ENCODE measurements at places on chromosomes 7 and 10. TPM values are rescaled to one million over a fixed set of nuclear protein-coding genes. Genes with fewer than 3 reads are reported as not detected.

The SPDYE8 gene
- not detected for total RNA-seq

The CCDC172 gene
- total RNA-seq: not detected

DNA sequence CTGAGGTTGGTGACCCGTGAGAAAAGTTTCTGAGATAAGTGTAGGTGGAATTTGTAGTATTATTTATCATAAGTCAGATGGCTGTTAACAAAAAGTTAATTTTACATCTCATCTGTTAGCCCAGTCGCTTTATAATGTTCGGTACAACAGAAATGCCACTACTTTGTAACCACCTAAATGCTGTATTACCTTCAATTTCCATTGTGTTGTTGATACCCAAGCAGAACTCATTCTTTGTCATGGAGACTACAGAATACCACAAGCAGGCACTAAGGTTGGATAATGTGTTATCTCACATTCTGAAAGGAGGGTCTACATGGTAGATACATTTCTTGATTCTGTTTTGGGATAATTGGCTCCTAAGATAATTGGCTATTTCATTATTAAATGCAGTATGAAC, 249.8 kb upstream of the KAT6B start:
- no peaks in the 10 kb centered on the region for H3K36me3 ChIP-seq
- H3K27me3 ChIP-seq: no peaks in the 10 kb centered on the region
- DNase-seq: no peak

- peak overlapping the region; percentile 5 for H3K27ac ChIP-seq
- no peaks in the 10 kb centered on the region for H3K27me3 ChIP-seq
- peaks cover 24% of the 10 kb centered on the region for H3K4me1 ChIP-seq
- DNase-seq: no peak
- no peak overlapping the region for H3K4me3 ChIP-seq
Measured at GRCh38 chr10:29688230-29688661, 53.5 kb upstream of the SVIL start.

- no peaks in the 10 kb centered on the region for H3K36me3 ChIP-seq
- no peak overlapping the region for H3K4me3 ChIP-seq
- no peaks in the 10 kb centered on the region for H3K27me3 ChIP-seq
Measured at GRCh38 chr7:100013328-100013676, 2.1 kb upstream of the ZKSCAN1 start.

- H3K4me1 ChIP-seq: no peaks in the 10 kb centered on the region
- no peaks in the 10 kb centered on the region for H3K36me3 ChIP-seq
- no peak for DNase-seq
- H3K27ac ChIP-seq: no peak overlapping the region
- no peaks in the 10 kb centered on the region for H3K27me3 ChIP-seq
Measured at GRCh38 chr10:697097-697875, 7.8 kb upstream of the DIP2C start.

- peaks cover 3% of the 10 kb centered on the region for H3K4me1 ChIP-seq
- H3K4me3 ChIP-seq: peak overlapping the region; percentile 81
- no peak overlapping the region for H3K27ac ChIP-seq
Measured at GRCh38 chr10:61904733-61905725, 3.5 kb downstream of the ARID5B start.
